Progenitor cell of endocrine pancreas (in vitro differentiated cells): ENCODE measurements at places on chromosomes 16 and 17. TPM values are rescaled to one million over a fixed set of nuclear protein-coding genes. Genes with fewer than 3 reads are reported as not detected.

PRR35 gene
- not detected in 2 replicates for total RNA-seq

GRCh38 chr17:9890124-9890523 is 14.9 kb downstream of the RCVRN start:
- peak; percentile 20 for DNase-seq

- no peak for DNase-seq
Observed at GRCh38 chr17:72357764-72358365, 237.0 kb downstream of the SOX9 start.

CLEC16A gene
- total RNA-seq = 32.6 and 34.3 TPM in 2 replicates

PRR14 gene
- total RNA-seq = 57.6 and 58.7 TPM in 2 replicates
